ENCODE measurements at places on chromosomes 11 and 22.
A peak's percentile ranks its signal among the peaks of the same experiment; 100 is the strongest.

DNA sequence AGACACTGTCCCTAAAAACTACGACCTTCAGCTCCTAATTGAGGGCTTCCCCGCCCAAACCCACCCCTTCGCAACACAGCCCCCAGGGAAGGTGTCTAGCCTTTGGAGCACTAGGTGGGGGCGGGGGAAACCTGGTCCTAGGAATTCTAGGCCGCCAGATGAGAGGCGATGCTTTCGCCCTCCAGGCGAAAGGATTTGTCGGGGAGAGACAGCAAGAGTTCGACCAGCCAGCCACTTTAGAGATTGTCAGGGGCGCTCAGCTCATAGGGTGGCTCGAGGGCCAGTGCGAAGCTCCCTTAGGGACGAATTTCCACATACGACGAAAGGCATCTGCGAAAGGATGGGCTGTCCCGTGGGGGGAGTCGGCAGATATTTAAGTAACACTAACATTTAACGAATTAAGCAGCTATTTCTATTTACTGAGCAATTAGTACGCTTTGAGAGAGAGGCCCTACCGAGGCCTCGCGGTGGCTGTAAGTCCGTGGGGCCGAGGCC lies 5.3 kb downstream of the CD248 start:
- no peak for DNase-seq

DNA sequence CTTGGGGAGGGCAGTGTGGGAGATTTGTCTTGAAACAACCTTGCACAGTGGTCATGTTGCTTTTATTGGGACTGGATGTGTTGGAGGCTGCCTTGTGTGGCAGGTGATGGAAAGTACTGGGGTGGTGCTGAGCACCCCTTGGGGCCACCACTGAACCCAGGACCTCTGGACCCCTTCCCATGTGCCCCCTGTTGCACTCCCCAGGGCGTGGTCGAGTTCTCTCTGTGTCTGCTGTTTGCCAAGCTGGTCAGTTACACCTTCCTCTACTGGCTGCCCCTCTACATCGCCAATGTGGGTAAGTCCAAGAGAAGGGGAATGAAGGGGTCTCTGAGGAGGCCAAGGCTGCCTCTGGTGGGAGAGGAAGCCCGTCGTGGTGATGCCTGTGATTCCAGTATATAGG lies 18.9 kb downstream of the SLC37A2 start:
- DNase-seq, result no peak

- DNase-seq, result no peak
These were observed 11.4 kb downstream of the AASDHPPT start for GRCh38 chr11:106088896-106089295.

- no peak for DNase-seq
These were observed 60.4 kb upstream of the PARVG start for GRCh38 chr22:44120314-44120704.

- no peak for DNase-seq
These were observed 99.2 kb downstream of the NAT10 start for GRCh38 chr11:34204396-34205279.

GRCh38 chr22:43110444-43110926 lies at the start of gene BIK:
Gene BIK, plus strand, starts transcription at chr22:43110750. Its CDS starts 13,273 bp downstream, at chr22:43124023.
- peak; percentile 50 for DNase-seq

- no peak for DNase-seq
These were observed 3.0 kb upstream of the SLCO2B1 start for GRCh38 chr11:75147875-75148263.

DNA sequence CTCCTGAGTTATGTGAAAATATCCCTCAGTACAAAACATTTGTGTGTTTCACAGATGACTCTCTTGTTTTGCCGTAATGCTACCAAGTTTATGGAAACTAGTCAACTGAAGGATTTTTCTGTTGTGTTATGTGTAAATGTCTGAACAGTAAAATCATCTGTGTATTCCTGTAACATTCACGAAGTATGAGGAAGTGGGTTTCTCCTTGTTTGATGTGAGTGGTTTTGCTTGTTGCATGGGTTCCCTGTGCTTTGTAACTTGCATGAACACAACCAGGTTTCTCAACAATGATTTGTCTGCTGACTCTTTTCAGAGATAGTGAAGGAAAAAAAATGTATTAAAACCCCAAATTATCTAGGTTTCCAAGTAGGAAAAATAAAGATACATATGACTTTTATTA lies 138.1 kb downstream of the PGR start:
- no peak for DNase-seq

- no peak for DNase-seq
These were observed 2.5 kb upstream of the NDUFC2 start for GRCh38 chr11:78082146-78082545.

DNA sequence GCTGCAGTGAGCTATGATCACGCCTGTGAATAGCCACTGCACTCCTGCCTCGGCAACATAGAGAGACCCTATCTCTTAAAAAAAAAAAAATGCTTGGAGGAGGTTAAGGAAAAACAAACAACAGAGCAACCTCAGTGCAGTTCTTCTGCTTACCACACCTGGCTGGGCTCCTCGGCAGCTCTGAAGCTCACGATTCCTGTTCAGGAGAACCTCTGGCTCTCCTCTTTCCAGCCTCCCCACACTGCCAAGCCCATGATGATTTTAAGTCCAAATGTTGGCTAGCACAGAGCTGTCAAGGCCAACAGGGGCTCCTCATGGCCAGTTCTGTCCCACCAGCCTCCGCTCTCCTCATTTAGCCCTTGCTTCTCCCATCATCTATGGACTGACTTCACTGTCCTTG lies 69.7 kb upstream of the ARFGAP3 start:
- no peak for DNase-seq

DNA sequence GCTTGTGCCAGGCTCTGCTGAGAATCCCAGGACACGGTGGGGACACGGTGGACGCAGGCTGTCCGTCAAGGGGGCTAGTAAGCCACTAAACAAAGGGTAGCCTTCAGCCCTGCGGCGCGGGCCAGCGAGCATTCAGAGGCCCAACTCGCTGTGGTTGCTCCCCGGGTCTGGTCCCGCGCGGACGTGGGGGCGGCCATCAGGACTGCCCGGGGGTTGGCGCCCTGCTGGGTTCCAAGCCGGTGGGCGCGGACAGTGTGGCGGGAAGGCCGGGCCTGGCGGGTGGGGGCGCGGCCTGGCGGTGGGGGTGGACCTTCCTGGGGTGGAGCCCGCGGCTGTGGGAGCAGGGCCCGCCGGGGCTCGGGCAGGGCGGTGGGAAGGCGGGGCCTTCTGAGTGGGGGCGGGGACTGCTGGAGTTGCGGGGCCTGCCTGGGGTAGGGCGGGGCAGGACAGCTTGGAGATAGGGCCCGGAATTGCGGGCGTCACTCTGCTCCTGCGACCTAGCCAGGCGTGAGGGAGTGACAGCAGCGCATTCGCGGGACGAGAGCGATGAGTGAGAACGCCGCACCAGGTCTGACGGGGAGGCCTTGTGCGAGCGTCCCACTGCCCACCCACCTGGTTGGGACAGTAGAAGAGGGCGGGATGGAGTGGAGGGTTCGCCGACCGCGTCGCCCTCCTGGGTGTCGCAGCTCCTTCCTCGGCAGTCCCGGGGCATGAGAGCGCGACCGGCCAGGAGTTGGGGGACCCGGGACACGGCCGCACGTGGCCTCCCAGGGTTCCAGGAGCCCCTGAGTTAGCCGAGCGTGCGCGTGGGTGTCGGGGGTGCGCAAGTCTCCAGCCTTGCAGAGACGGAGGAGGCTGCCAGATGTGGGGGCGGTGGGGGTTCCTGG lies at the start of gene SERHL2:
Gene SERHL2 (plus strand): TSS at position 482 of the 887 bp plus-strand sequence. CDS start 65 bp downstream, at position 547.
- peak; percentile 50 for DNase-seq

- DNase-seq, result no peak
These were observed at the start of gene OR4D6 for GRCh38 chr11:59456661-59457060. Gene OR4D6, plus strand, starts transcription at chr11:59456961. Its CDS starts 0 bp downstream, at chr11:59456961.

DNA sequence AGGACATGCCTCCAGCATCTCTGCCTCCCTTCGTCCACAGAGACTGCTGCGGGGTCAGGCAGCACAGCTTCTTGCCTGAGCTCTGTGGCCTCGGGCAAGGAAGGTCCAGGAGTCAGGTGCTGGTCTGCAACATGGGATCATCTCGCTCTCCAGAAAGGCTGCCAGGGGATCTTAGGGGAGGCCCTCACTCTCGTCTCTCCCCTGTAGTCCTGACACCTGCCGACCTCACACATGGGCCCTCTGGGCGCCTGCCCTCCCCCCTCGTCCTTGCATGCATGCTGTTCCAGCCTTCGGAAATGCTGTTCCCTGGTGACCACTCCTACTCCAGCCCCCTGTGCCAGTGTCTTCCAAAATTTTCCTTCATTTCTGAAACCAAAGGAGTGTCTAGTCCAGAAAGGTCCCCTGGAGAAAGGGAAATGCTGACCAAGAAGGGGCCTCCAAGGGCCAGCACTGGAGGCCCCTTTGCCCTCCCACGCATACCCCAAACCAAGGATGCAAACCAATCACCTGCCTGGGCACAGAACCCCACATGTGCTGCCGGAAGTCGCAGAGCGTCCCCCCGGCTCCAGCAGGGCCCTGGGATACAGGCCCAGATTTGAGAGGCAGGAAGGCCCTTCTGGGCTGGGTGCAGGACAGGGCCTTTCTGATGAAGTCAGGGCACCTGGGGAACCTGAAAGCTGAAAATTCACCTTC lies 41.0 kb downstream of the IGF2 start:
- no peak for DNase-seq

DNA sequence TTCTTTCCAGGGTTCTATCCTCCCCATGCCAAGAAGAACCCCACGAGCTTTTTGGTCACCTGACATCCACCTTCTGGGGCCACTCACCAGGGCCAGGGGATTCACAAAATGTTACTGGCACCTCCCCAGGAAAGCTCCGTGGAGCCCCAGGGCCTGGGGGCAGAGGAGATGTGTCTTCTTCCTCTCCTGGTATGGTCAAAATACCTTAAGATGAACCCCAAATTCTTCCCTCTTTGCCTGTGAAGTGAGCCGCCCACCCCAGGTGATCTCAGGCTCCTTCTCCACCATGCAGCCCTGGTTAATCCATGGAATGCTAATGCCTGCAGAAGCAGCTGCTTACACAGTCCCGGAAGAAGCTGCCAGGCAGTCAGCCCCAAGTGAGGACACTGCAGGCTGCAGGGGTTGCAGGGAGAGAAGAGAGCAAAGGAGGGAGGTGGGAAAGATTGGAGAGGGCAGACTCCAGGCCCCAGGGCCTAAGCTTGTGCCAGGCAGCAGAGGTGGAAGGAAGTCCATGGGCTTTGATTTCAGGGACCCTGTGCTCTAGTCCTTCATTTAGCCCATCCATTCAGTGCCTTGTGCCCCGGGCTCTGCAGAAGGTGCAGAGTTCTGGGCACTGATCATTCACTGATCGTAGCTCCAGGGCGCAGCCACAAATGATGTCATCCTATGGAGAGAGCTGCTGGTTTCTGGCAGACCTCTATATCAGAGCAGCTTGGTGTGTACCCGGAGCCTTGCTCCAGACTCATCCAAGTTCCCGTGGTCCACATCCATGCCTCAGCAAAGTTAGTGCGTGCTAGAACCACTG lies 127.9 kb upstream of the NECTIN1 start:
- DNase-seq, result no peak

- DNase-seq, result no peak
These were observed 22.2 kb downstream of the MRGPRG start for GRCh38 chr11:3196161-3197043.

DNA sequence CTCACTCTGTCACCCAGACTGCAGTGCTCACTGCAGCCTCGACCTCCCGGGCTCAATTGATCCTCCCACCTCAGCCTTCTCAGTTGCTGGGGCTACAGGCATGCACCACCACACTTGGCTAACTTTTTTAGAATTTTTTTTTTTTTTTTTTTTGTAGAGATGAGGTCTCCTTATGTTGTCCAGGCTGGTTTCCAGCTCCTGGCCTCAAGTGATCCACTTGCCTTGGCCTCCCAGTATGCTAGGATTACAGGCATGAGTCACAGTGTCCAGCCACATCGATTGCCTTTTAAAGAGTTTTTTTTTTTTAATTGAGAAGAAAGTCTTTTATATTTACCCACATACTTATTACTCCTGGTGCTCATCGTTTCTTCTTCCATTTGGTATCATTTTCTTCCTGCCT lies 30.0 kb downstream of the PARVG start:
- no peak for DNase-seq

- DNase-seq, result peak; percentile 21
These were observed 976.3 kb upstream of the FAT3 start for GRCh38 chr11:91248199-91248807.

- no peak for DNase-seq
These were observed 73.4 kb downstream of the MYEOV start for GRCh38 chr11:69367211-69367964.

GRCh38 chr22:27783436-27784119 lies 18.0 kb downstream of the MN1 start:
- no peak for DNase-seq

- DNase-seq, result no peak
These were observed 47.0 kb upstream of the GNAZ start for GRCh38 chr22:23023294-23023693.

- no peak for DNase-seq
These were observed 47.6 kb upstream of the THY1 start for GRCh38 chr11:119470317-119471291.

GRCh38 chr11:20235164-20235563 lies 74.9 kb upstream of the DBX1 start:
- DNase-seq, result no peak

DNA sequence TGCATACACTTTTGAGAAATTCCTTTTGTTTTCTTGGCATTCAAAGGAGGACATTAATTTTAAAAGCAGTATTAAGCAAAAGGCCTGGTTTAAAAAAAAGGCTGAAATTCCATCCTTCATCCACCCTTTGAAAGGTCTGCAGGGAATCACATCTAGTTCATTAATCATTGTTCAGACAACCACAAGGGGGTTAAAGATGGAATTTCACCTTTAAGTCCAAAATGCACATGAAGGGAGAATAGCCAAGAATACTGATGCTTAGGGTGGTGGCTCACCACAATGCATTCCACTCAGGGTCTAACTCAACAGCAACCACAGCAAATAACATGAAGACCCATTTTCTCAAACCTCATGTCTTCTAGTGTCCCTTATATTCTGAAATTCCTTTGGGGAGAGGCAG lies 256.9 kb downstream of the CADM1 start:
- no peak for DNase-seq

DNA sequence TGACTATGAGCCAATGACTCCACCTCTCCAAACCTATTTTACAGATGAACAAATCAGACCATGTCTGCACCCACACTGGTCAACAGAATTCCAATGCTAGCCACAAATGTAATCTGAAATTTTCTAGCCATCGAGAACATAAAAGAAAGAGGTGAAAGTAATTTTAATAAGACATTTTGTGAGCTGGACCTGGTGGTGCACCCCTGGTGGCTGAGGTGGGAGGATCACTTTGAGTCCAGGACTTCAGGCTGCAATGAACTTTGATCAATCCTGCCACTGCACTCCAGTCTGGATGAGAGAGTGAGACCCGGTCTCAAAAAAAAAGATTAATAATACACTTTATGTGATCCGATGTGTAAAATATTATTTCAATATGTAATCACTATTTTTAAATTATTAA lies 9.4 kb upstream of the RNF185 start:
- DNase-seq, result no peak

- no peak for DNase-seq
These were observed 530.6 kb upstream of the KIRREL3 start for GRCh38 chr11:127531167-127531566.

- DNase-seq, result no peak
These were observed 260.6 kb downstream of the SOX6 start for GRCh38 chr11:16095756-16096155.

- DNase-seq, result no peak
These were observed 29.5 kb upstream of the SCUBE2 start for GRCh38 chr11:9120664-9121468.

Measured in foreskin melanocyte (primary cell).